Tibial nerve (tissue), 4 donors: ENCODE measurements at places on chromosomes 11 and 22. TPM values are rescaled to one million over a fixed set of nuclear protein-coding genes. Genes with fewer than 3 reads are reported as not detected.

DNA sequence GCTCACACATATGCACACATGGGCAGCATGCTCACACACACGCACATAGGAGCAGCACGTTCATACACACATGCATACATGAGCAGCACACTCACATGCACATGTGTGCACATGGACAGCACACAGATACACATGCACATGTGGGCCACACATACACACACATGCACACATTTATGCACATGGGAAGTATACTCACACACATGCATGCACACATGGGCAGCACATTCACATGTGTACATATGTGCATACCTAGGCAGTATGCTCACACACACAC, 42.5 kb downstream of the RTN4R start:
- no peaks in the 10 kb centered on the region for H3K36me3 ChIP-seq
- DNase-seq, result no peak
- H3K27ac ChIP-seq, result no peak overlapping the region
- no peaks in the 10 kb centered on the region for H3K4me1 ChIP-seq

DNA sequence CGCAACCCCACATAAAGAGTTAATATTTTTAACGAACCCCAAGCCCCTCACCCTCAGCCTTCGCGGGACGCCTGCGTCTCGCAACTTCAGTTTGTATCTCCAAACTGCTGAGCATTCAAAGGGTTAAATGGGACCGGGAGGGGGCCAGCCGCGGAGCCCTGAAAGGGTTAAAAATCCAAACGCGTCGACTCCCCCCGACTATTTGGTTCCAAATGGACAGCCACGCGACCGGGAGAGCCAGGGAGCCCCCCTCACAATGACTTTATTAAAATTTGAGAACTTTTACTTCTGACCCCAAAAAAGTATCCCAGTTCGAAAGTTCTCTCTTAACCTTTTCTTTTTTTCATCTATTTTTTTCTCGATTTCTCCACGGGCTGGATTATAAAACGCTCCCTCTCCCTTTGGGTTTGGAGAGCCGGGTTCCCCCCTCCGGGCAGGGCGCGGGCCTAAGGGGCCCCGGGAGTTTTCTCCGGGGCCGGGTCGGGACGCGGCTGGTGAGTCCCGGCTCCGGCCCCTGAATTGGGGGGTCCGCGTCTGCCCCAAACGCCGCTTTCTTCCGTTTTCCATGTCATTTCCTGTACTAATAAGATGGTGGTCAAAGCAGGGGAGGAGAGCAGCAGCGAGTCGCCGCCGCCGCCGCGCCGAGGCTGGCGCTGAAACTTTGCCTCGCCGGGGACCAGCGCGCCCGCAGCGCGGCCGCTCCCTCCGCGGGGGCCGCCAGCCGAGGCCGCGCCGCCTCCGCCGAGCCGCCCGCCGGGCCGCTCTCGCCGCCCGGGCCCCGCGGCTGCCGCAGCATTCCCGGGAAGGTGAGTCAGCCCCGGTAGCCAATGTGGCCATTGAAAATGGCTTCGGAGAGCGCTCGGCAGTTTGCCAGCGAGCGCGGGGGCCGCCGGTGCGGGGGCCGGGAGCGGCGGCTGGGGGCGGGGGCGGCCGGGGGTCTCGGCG, at the start of gene PRDM11:
Gene PRDM11 (plus strand): TSS at position 568 of the 945 bp plus-strand sequence. CDS start 35,128 bp downstream, outside the sequence.
- H3K36me3 ChIP-seq, result no peaks in the 10 kb centered on the region
- H3K4me3 ChIP-seq, result peak within 1 kb of the TSS; percentile 79
- H3K4me1 ChIP-seq, result peaks cover 29% of the 10 kb centered on the region
- no peaks in the 10 kb centered on the region for H3K27me3 ChIP-seq

- DNase-seq, result no peak
- peaks cover 18% of the 10 kb centered on the region for H3K4me1 ChIP-seq
- no peak overlapping the region for H3K4me3 ChIP-seq
Observed at GRCh38 chr11:67027483-67027930, 4.6 kb downstream of the SYT12 start.

- H3K36me3 ChIP-seq, result no peaks in the 10 kb centered on the region
- DNase-seq, result no peak
- H3K27me3 ChIP-seq, result no peaks in the 10 kb centered on the region
- H3K27ac ChIP-seq, result no peak overlapping the region
Observed at GRCh38 chr22:40249286-40249685, 71.6 kb downstream of the TNRC6B start.

- no peak overlapping the region for H3K27ac ChIP-seq
- H3K27me3 ChIP-seq, result no peaks in the 10 kb centered on the region
- no peak for DNase-seq
- no peaks in the 10 kb centered on the region for H3K36me3 ChIP-seq
- H3K4me3 ChIP-seq, result no peak overlapping the region
- no peaks in the 10 kb centered on the region for H3K4me1 ChIP-seq
Observed at GRCh38 chr11:125295931-125296330, 131.4 kb downstream of the PKNOX2 start.

DNA sequence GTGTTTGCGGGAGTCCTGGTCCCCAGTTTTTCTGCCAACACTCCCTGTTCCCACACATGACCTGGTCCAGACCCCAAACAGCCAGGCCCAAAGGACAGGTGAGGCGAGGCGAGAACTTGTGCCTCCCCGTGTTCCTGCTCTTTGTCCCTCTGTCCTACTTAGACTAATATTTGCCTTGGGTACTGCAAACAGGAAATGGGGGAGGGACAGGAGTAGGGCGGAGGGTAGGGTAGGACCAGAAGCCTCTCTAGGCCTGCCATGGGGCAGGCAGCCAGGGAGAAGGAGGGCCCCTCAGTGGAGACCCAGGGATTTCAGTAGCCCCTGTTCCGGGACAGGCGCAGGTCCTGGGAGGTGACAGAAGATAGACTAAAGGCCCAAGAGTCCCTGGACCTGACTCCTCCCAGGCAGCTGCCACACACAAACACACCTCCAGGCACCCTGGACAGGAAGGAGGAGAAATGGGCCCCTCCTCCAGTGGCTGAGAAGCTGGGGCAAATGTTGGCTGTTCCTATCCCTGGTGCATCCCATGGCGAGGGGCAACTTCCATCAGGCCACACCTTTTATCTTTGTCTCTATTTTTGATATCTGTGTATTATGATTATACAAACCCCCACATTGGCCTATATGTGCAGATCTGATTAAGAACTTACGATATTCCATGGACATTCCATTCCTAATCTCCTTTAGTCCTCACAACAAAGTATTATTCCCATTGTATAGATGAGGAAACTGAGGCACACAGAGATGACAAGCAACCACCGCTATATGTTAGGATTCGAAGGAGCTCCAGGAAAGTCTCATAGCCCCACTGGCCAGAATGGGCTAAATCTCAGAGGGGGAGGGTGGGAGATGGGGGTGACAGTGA, 626 bp upstream of the F2 start:
- no peaks in the 10 kb centered on the region for H3K4me1 ChIP-seq
- H3K4me3 ChIP-seq, result no peak overlapping the region
- no peak for DNase-seq

GRCh38 chr11:58641803-58642581, 19.5 kb downstream of the CNTF start:
- H3K27ac ChIP-seq, result no peak overlapping the region
- H3K27me3 ChIP-seq, result no peaks in the 10 kb centered on the region
- H3K4me1 ChIP-seq, result no peaks in the 10 kb centered on the region
- no peak for DNase-seq

GRCh38 chr11:37972691-37973090, 1374.7 kb upstream of the RAG2 start:
- no peaks in the 10 kb centered on the region for H3K36me3 ChIP-seq
- H3K27me3 ChIP-seq, result no peaks in the 10 kb centered on the region
- no peak overlapping the region for H3K4me3 ChIP-seq

GRCh38 chr11:126560221-126560620, 204.7 kb downstream of the ST3GAL4 start:
- no peak overlapping the region for H3K27ac ChIP-seq
- H3K4me1 ChIP-seq, result no peaks in the 10 kb centered on the region
- no peaks in the 10 kb centered on the region for H3K27me3 ChIP-seq
- H3K36me3 ChIP-seq, result no peaks in the 10 kb centered on the region
- no peak for DNase-seq
- H3K4me3 ChIP-seq, result no peak overlapping the region

DNA sequence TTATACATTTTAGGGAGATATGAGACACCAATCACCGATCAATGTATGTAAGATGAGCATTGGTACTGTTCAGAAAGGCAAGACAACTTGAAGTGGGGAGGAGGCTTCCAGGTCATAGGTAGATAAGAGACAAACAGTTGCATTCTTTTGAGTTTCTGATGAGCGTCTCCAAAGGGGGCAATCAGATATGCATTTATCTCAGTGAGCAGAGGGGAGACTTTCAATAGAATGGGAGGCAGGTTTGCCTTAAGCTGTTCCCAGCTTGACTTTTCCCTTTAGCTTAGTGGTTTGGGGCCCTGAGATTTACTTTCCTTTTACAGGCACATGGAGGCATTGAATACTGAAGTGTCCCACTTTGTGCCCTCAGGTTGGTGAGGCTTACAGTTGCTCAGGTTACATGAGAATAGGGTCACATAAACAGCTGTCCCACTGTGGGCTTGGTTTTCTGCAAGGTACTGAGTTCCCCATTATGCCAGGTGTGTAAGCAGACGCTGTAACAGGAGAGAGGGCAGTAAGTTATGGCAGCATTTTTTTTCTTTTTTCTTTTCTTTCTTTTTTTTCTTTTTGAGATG, 129.8 kb upstream of the SERPIND1 start:
- DNase-seq, result no peak
- no peak overlapping the region for H3K27ac ChIP-seq
- no peaks in the 10 kb centered on the region for H3K27me3 ChIP-seq
- no peak overlapping the region for H3K4me3 ChIP-seq

- no peak overlapping the region for H3K4me3 ChIP-seq
- no peaks in the 10 kb centered on the region for H3K36me3 ChIP-seq
- H3K27ac ChIP-seq, result no peak overlapping the region
- no peaks in the 10 kb centered on the region for H3K27me3 ChIP-seq
- DNase-seq, result no peak
Observed at GRCh38 chr11:26951809-26952515, 42.0 kb upstream of the FIBIN start.

DNA sequence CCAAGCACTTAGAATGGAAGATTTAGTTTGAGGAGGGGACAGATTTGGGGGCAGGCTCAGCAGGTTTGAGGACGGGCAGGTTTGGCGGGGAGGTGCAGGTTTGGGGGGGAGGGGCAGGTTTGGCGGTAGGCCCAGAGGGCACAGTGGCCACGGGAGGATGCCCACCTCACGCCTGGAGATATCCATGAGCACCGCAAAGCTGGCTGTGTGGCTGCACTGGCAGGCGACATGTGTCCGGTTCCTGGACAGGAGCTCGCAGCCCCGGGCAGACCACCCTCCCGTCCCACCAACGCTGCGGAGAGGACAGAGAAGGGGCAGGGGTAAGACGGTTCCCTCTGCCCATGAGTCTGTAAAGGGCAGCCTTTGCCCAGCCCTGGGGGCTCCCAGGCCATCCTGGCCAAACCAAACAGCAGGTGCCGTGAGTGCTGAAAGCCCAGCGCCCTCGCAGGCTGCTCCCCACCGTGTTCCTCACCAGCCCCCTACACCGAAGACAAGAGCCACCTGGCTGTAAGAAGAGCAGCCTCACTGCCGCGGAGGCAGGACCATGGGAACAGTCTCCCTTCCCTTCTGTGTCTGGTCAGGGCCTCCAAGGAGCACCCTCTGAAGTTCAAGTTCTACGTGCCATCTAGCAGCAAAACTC, 43.0 kb downstream of the TRMU start:
- H3K4me3 ChIP-seq, result no peak overlapping the region
- no peak for DNase-seq
- H3K27ac ChIP-seq, result no peak overlapping the region

DNA sequence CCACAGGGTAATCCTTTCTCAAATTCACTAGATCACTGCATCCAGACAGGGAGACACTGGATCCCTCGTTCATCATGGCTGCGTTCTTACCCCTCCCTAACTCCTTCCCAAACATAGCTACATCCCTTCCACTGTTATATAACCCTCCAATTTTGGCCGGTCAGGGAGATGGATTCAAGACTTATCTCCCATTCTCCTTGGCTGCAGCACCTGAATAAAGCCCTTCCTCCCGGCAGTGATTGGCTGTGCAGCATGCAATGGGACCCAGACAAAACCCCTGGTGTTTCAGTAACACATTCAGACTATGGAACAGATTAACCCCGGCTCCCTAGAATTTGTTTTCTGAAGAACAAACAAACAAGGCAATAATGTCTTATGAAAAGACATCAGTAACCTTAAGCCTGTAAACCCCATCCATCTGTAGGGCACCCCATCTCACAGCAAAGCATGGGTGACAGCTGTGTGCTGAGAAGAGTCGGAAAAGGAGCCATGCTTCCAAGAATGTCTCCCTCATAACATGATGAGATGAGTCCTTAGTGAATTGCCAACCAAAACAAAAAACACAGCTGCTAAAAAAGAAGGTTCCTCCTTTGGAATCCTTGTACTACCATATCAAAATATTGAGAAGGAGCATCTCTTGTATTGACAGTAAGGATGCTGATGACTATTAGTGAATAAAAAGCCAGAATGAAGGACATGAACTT, 5.0 kb downstream of the MIF start:
- H3K27ac ChIP-seq, result peak overlapping the region; percentile 22
- no peaks in the 10 kb centered on the region for H3K36me3 ChIP-seq
- no peak overlapping the region for H3K4me3 ChIP-seq
- no peaks in the 10 kb centered on the region for H3K27me3 ChIP-seq

- no peaks in the 10 kb centered on the region for H3K36me3 ChIP-seq
- H3K27me3 ChIP-seq, result no peaks in the 10 kb centered on the region
- peaks cover 5% of the 10 kb centered on the region for H3K4me1 ChIP-seq
- H3K4me3 ChIP-seq, result no peak overlapping the region
Observed at GRCh38 chr11:128238521-128239265, 348.7 kb downstream of the ETS1 start.

DNA sequence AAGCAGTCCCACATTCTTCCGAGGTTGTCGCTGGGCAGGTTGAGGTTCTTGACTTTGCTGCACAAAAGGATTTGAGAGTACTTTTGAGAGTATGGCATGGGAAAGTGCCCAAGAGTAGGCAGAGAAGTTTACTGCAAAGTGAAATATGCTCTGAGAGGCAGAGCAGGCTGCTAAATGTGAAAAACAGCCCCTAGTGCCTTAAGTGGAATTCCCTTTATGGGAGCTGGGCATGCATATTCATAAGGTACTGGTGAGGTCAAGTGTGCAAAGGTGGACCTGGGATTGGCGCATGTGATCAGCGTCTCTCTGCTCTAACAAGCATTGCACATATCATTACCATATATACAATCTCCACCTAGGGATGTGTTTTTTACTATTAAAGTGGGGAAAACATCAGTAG, 12.0 kb upstream of the APOL4 start:
- no peaks in the 10 kb centered on the region for H3K36me3 ChIP-seq
- no peak overlapping the region for H3K27ac ChIP-seq
- no peak for DNase-seq
- peaks cover 9% of the 10 kb centered on the region for H3K4me1 ChIP-seq

DNA sequence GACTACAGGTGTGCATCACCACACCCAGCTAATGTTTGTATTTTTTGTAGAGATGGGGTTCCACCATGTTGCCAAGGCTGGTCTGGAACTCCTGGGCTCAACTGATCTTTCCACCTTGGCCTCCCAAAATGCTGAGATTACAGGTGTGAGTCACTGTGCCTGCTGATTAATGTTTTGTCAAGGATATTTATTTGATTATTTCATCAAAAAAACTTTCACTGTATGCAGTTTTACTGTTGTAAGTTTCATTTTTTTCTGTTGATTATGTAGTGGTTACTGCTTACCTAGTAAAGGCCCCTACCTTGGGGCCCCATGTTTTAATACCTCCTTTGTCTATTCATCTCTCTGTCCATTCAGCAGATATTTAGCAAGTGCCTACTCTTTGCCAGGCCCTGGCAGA, 16.7 kb upstream of the FAM168A start:
- H3K4me3 ChIP-seq, result no peak overlapping the region
- H3K36me3 ChIP-seq, result no peaks in the 10 kb centered on the region
- no peak for DNase-seq
- no peaks in the 10 kb centered on the region for H3K27me3 ChIP-seq

SLC29A2 gene
- 1.5 TPM for total RNA-seq

RAB30 gene
- 19.8 TPM for total RNA-seq

TNNI2 gene
- not detected for total RNA-seq

OR56A4 gene
- not detected for total RNA-seq

ST14 gene
- 1.5 TPM for total RNA-seq

CARD10 gene
- total RNA-seq, result 12.5 TPM

BLID gene
- 1.7 TPM for total RNA-seq

OR52I1 gene
- not detected for total RNA-seq

CWF19L2 gene
- total RNA-seq, result 40.5 TPM

RRM1 gene
- total RNA-seq, result 32.7 TPM
